ENCODE measurements at places on chromosomes 7 and 10.

- DNase-seq, result no peak
Observed at GRCh38 chr10:89147256-89147655, 59.9 kb downstream of the CH25H start.

GRCh38 chr10:95451568-95452524 is 109.3 kb downstream of the SORBS1 start:
- DNase-seq, result no peak

DNA sequence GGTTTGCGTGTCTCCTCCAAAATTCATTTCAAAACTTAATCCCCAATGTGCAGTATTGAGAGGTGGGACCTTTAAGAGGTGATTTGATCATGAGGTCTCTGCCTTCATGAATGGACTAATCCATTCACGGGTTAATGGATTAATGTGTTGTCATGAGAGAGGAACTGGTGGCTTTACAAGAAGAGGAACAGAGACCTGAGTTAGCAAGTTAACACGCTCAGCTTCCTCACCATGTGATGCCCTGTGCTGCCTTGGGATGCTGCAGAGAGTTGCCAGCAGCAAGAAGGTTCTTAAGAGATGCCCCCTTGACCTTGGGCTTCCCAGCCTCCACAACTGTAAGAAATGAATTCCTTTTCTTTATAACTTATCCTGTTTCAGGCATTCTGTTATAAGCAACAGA is 3.7 kb upstream of the TCTN3 start:
- DNase-seq, result no peak

- DNase-seq, result no peak
Observed at GRCh38 chr10:130020651-130021382, 56.7 kb upstream of the EBF3 start.
